ENCODE measurements at places on chromosomes 6 and 20. TPM values are rescaled to one million over a fixed set of nuclear protein-coding genes. Genes with fewer than 3 reads are reported as not detected.

GRCh38 chr6:22636452-22636851 lies 67.1 kb downstream of the HDGFL1 start:
- no peak for DNase-seq

DNA sequence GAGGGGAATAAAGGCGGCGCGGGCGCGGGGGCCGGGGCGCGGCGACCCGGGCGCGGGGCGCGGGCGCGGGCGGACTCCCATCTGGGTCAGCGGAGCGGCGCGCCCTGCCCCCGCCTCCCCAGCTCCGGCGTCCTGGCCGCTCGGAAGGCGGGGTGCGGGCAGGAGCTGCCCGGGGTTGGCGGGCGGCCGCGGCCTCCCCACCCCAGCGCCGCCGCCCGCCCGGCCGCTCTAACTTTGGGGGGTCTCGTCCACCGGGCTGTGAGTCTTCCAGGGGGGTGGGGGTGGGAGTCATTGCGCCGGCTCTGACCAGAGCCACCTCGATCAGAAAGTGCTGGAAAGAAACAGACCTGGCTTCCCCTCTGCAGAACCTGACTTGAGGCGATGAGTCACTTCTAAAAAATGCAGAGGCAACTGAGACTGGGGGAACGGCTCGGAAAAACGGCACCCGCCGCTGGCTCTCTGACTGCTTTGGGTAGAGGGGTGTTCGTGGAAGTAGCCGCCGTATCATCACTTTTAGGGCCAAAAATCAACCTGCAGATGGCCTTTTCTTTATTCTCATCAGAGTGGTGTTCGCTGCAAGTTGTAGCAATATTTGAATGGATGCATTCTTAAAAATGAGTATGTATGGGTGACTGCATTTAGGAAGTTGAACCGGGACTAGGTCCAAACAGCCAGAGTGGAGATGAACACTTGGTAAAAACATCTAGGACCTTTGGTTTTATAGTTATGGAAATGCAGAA lies 667 bp downstream of the CAP2 start:
- DNase-seq, result peak; percentile 60

DNA sequence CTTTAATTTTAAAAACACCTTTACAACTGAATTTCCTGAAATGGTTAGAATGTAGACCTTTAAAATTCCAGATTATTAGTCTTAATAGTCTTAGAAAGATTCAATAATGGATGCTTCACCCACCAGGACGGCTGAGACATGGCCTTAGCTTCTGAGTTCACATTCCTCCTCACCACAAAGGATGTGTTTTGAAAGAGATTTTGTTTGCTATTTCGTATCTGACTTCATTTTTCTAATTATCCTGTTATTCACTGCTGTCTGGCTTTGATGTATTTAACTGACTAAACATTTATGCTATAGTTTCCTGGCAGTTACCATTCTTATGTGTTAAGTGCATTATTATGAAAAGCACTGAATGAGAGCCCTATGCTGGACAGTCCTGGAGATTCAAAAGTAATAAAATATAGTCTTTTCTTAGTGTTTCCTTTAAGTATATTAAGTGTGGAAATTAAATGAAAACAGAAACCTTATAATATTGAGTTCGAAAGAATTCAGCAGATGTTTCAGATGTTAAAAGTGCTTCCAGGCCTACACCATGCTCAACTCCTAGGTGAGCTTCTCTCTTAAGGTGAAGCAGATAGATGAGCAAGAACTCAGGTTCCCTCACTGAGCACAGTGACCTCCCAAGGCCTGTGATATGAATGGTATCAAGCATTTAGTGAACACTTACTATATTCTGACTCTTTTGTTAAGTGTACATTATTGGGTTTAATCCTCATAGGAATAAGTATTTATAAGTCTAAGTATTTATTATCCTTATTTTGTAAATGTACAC lies 40.3 kb downstream of the MAP3K4 start:
- no peak for DNase-seq

DNA sequence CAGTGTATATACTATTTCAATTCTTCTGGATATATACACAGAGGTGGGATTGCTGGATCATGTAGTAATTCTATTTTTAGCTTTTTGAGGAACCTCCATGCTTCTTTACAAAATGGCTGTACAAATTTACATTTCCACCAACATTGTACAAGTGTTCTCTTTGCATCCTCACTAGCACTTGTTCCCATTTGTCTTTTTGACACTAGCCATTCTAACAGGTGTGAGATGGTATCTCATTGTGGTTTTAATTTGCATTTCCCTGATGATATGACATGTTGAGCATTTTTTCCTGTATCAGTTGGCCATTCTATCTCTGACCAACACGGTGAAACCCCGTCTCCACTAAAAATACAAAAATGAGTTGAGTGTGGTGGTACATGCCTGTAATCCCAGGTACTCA lies 68.1 kb upstream of the PMEPA1 start:
- DNase-seq, result no peak

GRCh38 chr6:85240787-85241385 lies 209.0 kb upstream of the NT5E start:
- no peak for DNase-seq

DNA sequence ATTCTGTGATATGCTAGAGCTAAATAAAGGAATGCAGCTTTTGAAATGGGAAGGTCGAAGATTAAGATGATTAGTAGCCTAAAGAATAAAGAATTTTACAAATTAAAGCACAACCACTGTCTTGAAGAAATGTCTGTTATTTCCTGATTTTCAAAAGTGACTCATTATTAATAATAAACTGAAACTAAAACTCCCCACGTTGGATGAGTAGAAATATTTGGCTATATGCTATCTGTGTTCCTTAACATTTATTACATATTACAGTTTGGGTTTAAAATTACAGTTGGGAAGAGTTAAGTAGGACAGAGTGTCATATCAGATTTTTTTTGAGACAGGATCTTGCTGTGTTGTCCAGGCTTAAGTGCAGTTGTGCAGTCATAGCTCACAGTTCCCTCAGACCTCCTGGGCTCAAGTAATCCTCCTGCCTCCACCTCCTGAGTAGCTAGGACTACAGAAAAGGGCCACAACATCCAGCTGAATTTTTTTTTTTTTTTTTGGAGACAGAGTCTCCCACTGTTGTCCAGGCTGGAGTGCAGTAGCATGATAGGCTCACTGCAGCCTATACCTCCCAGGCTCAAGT lies 47.1 kb downstream of the AKIRIN2 start:
- no peak for DNase-seq

GRCh38 chr6:1131285-1132079 lies 180.4 kb upstream of the FOXQ1 start:
- DNase-seq, result peak; percentile 74

DNA sequence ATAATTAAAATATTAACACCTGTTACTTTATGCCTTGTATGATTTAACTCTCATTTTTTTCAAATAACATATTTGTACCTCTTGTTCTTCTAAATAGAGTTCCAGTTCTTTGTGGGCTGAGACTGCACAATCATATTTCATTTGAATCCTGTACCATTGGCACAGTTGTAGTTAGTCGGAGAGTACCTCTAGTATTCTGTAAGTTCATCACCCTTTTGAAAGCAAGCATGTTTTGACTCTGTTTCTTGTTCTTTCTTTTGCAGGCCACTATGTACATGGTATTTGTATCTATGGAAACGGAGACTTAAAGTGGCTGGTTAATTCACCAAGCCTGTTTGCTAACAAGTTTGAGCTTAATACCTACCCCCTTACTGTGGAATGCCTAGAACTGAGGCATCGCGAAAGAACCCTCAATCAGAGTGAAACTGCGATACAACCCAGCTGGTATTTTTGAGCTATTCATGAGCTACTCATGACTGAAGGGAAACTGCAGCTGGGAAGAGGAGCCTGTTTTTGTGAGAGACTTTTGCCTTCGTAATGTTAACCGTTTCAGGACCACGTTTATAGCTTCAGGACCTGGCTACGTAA lies 68.2 kb downstream of the C6orf52 start:
- no peak for DNase-seq

DNA sequence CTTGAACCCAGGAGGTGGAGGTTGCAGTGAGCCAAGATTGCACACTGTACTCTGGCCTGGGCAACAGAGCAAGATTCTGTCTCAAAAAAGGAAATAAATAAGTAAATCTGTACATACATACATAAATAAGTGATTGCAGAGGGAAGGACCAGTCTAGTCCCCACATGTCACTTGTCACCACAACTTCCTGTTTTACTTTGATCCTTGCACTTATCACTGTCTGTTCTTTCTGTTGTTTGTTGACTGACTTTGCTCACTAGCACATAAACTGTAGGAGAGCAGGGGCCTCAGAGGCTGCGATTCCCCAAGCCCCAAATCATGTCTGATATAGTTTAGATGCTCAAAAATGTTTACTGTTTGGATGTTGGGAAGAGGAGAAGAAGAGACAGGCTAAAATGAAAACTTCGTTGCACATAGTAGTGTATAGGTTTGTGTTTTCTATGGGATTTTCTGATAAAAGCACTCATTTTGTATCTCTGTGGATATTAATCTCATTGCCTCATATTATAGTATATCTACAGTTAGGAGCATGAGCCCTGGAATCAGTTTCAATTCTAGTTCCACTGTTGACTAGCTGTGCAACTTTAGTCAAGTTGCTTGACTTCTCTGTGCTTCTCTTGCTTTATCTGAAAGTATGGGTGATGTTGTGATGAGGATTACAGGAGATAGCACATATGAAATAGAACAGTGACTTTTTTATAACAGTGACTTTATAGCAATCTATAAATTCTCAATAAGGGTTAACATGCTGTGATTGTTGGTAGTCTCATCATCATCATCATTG lies 165.0 kb downstream of the TBC1D7 start:
- DNase-seq, result no peak

GRCh38 chr20:1920826-1921225 lies 25.6 kb downstream of the SIRPA start:
- no peak for DNase-seq

- no peak for DNase-seq
Measured at GRCh38 chr6:154117485-154117884, 78.4 kb downstream of the OPRM1 start.

- no peak for DNase-seq
Measured at GRCh38 chr20:24519476-24519875, 50.0 kb downstream of the SYNDIG1 start.

The HAO1 gene
- 2.7 TPM for total RNA-seq

The CABLES2 gene
- 5.2 TPM for total RNA-seq

The NRN1 gene
- total RNA-seq, result 6.4 TPM

The MTFR2 gene
- 0.58 TPM for total RNA-seq

The PARD6B gene
- 41.1 TPM for total RNA-seq

The RBPJL gene
- 0.26 TPM for total RNA-seq

The POM121L2 gene
- not detected for total RNA-seq

All from mucosa of gallbladder (tissue), 1 donor.